ENCODE measurements at places on chromosomes 11 and 22.

- DNase-seq, result no peak
These were observed 17.4 kb upstream of the PRAME start for GRCh38 chr22:22576244-22576988.

- DNase-seq, result no peak
These were observed 1.0 kb upstream of the CHRM1 start for GRCh38 chr11:62922189-62922589.

- DNase-seq, result no peak
These were observed 58.2 kb downstream of the ZNF280B start for GRCh38 chr22:22450343-22450839.

- no peak for DNase-seq
These were observed 48.0 kb downstream of the FAT3 start for GRCh38 chr11:92272651-92273050.

GRCh38 chr22:35299217-35299672 is 449 bp upstream of the TOM1 start:
- DNase-seq, result no peak

DNA sequence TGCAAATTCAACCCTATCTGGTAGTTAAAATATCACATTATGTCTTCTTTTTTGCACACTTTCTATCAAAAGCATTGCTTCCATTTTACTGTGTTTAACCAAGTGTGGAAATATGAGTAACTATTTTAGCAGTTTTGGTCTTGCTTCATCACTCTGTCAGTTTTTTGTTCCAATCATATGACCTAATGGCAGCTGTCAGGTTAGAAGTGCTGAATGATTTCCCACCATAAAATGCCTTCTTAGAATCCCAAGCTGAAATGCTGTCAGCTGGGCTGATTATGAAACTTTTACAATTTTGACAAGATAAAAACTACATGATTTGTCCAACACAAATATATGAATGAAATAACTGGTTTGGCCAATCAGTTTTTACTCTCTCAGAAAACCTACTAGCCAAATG is 1654.6 kb upstream of the RAG2 start:
- no peak for DNase-seq

DNA sequence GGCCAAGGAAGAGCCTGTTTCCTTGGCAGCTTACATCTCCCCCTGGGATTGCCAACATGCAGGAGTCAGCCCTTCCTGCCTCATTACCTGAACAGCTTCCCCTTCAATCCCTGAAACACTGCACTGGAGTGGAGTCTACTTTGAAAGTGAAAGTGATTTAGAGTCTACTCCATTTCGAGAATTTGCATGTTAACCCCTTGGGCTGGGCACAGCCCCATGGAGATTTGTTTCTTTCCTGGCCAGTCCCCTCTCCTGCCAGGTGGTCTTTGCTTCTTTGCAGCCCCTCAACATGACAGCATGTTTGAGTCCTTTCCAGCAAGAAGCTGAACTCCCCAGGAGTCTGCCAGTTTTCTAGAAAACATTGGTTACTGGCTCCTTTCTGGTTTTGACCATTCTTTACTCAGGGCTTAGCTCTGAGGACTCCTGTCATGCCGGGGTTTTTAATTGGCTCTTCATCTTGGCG is 59.9 kb downstream of the TRAF6 start:
- no peak for DNase-seq

Data from C1 segment of cervical spinal cord (tissue), 14 donors.